ENCODE measurements at places on chromosomes 5 and 9. TPM values are rescaled to one million over a fixed set of nuclear protein-coding genes. Genes with fewer than 3 reads are reported as not detected.

- no peak for DNase-seq
Measured at GRCh38 chr9:93668261-93668871, 92.0 kb downstream of the PHF2 start.

- no peak for DNase-seq
Measured at GRCh38 chr5:108858959-108859358, 111.3 kb downstream of the FER start.

- DNase-seq = no peak
Measured at GRCh38 chr5:172835290-172835993, 1.4 kb downstream of the ERGIC1 start.

DNA sequence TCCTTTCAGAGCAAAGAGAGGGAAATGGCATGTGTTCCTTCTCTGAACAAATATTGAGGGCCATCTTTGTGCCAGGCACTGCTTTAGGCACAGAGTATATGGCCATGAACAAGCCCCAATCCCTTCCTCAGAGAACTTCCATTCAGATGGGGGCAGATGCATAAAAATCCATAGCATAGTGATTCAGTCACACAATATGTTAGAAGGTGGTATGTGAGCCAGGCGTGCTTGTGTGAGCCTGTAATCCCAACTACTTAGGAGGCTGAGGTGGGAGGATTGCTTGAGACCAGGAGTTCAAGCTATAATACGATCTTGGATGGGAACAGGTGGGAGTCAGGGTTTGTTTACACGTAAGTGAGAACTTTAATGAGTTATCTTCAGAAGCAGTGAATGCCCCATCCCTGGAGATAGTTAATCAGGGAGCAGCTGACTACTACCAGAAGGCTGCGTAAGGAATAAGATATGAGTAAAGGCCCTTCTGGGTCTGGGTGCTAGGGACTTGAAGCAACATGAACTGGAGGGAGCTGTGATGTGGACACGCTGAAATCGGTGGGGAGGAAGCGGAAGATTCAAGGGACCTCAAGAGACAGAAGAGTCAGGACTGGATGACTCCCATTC is 27.1 kb downstream of the NANS start:
- no peak for DNase-seq

FBP2 gene
- polyA plus RNA-seq = not detected

GRCh38 chr5:167105941-167106340 is 1185.5 kb upstream of the WWC1 start:
- DNase-seq = no peak

EDIL3 gene
- 44.2 TPM for polyA plus RNA-seq

- DNase-seq = no peak
Measured at GRCh38 chr9:112069318-112070169, 105.6 kb downstream of the SUSD1 start.

WDR38 gene
- polyA plus RNA-seq = 0.59 TPM

PCSK1 gene
- polyA plus RNA-seq = 0.23 TPM

DNA sequence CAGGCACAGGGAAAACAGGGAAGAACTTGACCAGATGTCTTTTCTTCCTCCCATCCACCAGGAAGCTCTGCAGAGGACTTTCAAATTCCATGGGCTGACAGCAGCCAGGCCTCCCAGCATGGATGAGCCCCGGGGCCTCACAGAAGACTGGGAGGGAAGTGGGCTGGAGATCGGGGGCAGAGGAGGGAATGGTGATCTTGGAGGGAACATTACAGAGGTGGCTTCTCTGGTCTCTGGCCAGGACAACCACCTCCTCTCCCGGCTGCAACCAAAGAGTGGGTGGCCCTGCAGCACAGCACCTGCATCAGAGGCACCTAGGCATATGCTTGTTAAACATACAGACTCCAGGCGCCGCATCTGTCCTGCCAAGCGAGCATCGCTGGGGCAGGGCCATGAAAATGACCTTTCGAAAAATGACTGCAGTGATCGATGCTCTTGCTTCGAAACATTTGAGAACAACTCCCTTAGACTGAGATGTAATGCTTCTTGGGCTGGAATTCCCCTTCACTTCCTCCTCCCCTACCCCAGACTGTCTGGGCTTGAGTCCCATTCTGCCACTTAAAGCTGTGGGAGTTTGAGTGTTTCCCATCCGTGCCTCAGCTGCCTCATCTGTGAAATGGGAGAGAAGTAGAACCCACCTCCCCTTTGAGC is 68.7 kb upstream of the UNC5A start:
- DNase-seq = no peak

Measured in renal pelvis (tissue), 12 donors.